ENCODE measurements at places on chromosomes 13 and 19.

DNA sequence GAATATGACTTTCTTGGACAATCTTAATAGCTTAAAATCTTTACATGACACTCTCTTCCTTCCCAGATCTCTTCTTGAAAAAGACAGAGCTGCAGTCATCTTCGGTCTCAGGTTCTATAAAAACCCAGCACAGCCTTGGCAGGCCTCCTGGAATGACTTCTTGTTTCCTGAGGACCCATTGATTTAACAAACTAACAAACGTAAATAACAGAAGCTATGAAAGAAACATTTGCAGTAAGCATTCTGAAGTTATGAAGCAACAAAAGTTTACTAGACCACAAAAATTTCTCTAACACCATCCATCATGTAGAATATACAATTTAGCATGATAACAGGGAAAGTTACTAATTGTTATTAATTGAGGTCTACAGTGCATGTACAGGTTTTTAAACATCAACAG is 62.8 kb upstream of the STARD13 start:
- no peak for DNase-seq

DNA sequence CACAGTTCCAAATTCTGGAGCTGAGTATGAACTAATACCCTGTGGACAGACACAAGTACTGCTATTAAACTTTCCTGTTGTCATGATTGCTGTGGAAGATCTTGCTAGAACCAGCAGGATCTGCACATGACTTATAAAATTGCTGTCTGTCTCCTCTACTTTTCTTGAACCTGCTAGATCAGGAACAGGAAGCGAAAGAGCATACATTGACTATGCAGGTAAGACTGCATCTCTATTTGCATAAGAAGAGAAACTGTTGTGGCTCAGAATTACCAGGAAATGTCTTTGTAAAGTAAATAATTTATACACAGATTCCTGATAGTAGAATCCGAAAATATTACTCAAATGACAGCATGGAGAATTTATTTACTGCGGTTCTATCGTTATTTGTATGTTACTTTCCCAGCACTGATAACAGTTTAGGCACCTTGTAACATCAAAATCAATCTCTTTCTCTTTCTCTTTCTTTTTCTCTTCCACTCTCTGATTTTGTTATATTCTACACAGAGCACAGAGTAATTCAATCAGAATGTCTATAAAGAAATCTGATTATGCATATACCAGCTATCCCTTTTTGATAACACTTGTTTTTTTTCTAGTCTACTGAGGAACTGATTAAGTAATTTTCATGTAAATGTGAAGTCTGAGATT is 226.5 kb downstream of the MYO16 start:
- DNase-seq, result no peak

GRCh38 chr13:26998292-26998691 is 173.3 kb downstream of the USP12 start:
- DNase-seq, result no peak

DNA sequence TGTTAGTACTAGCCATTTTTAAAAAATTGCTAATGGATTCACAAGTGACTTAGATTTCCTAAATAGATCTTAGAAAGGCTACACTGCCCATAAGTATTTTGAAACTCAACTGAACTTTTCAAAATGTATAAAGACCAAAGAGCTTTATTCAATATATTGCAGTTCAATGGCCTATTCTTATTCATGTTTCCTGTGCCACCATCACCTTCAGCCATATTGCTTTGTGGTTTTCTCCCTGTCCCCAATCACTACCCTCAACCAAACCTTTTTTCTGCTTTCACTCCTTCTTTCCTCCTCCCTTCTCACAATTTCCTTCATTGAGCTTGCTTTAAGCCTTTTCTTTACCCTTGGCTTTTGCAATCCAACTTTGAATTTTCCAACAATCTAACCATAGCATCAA is 100.9 kb downstream of the MYCBP2 start:
- DNase-seq, result no peak

DNA sequence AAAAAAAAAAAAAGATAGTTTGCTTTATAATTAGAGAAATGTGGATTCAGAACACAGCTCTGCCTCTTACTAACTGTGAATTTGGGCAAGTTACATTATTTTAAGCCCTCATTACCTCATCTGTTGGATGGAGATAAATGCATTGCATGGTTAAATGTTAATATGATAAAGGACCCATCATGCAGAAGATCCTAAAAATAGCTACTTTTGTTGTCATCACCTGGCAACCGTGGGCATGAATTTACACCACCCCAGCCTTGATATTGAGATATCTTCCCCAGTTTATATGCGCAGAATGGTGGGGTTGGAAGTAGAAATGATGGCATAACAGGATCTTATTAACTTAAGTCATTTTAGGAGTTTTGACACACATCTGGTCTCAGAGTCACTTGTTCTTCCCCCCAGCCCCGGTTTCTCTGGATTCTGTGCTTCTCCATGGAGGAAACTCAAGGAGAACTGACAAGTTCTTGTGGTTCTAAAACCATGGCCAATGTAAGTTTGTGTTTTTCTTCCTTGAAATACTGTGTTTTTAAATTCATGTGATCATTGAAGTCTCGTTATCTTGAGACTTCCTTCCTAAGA is 8.9 kb downstream of the ZNF546 start:
- DNase-seq, result no peak

- DNase-seq, result no peak
These were observed 6.6 kb downstream of the C19orf25 start for GRCh38 chr19:1472231-1473084.

- no peak for DNase-seq
These were observed 10.3 kb downstream of the DNAJB1 start for GRCh38 chr19:14507704-14508542.

- no peak for DNase-seq
These were observed 55.5 kb upstream of the URI1 start for GRCh38 chr19:29886586-29886985.

Measured in activated T-cell treated with anti-CD3 and anti-CD28 coated beads, Interleukin-2, amount 50 U/mL, for 48 hours (primary cell).